Right ventricle myocardium superior (tissue), 1 donor: ENCODE measurements at places on chromosomes 3 and 15.

- no peak for DNase-seq
Measured at GRCh38 chr3:142850395-142851023, 38.4 kb downstream of the PCOLCE2 start.

- no peak for DNase-seq
Measured at GRCh38 chr3:61882253-61882652, 320.9 kb downstream of the PTPRG start.

GRCh38 chr15:99645951-99646350 is 80.2 kb downstream of the MEF2A start:
- DNase-seq: no peak

DNA sequence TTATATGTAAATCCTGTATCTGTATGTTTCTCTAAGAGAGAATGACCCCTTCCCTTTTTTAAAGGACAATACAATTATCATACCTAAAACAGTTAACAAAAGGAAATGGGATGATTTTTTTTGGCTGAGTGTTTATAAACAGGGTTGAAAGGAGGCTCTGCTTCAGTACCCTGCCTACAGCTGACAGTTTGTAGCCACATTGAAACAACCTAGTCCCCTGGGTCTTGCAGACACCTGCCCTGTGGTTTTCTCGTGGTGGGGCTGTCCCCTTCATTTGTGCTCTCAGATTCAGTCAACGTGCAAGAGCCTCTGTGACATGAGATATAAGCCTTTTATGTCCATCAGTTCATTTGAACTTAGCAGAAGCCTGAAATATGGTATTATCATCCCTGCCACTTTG is 2.3 kb upstream of the HMCES start:
- DNase-seq: no peak

DNA sequence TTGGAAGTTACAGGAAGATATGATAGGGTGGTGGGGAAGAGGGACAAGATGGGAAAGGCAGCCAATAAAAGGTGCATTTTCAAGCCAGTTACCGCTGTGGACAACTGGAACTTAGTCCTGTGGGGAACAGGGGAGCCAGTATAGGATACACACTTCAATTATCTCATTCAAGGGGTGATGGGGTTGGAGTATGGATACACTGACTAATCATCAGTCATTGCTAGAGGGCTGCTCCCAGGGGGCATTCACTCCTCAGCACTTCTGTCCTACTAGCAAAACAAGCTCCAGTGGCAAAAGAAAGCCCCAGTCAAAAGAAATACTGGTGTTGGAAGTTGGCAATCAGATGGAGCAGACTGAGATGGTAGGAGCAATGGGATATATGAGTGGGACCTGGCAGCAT is 183.4 kb upstream of the GADL1 start:
- DNase-seq: no peak

- no peak for DNase-seq
Measured at GRCh38 chr3:117510396-117510795, 800.8 kb downstream of the TUSC7 start.

DNA sequence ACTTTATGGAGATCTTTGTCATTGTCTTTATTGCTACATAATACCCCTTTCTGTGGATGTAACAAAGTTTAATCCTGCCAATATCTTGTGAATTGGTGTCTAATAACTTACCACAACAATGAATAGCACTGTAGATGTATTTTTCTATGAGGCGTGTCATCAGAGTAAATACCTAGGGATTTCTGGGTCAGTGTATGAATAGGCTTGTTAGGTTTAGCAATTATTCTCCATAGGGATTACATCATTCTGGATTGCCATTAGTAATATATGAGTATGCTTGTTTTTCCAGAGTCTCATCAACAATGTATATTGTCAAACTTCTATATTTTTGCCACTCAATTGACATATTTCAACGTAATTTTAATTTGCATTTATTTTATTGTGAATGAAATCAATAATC is 67.9 kb downstream of the UNC13C start:
- no peak for DNase-seq
